ENCODE measurements at places on chromosomes 16 and 17.

DNA sequence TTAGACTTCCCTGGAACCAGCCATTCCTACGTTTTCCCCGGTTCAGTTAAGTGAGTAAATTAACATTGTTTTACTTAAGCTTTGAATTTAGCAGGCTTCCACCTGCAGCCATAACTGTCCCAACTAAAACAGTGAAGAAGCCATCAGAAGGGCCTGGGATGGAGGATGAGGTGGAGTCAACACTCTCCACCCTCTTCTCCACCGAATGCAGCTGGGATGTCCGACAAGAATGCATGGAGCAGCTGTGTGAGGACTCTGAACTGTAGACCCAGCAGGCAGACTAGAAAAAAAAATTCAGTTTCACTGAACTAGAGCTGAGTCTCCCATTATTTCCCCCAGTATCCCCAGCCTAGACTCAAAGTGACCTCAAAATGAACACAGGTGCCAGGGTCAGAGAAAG, 114.8 kb downstream of the C16orf95 start:
- no peak for DNase-seq

GRCh38 chr17:18250708-18251107, 7.8 kb downstream of the FLII start:
- no peak for DNase-seq

GRCh38 chr16:79562166-79562823, 38.2 kb downstream of the MAF start:
- no peak for DNase-seq

- DNase-seq = no peak
These were observed 9.9 kb downstream of the ZFHX3 start for GRCh38 chr16:73037845-73038570.

- no peak for DNase-seq
These were observed 57.9 kb downstream of the GNA13 start for GRCh38 chr17:64998436-64999190.

GRCh38 chr17:68424861-68425260, 32.4 kb downstream of the WIPI1 start:
- DNase-seq = no peak

GRCh38 chr17:7851438-7852261, 3.2 kb upstream of the TMEM88 start:
- DNase-seq = peak; percentile 96

DNA sequence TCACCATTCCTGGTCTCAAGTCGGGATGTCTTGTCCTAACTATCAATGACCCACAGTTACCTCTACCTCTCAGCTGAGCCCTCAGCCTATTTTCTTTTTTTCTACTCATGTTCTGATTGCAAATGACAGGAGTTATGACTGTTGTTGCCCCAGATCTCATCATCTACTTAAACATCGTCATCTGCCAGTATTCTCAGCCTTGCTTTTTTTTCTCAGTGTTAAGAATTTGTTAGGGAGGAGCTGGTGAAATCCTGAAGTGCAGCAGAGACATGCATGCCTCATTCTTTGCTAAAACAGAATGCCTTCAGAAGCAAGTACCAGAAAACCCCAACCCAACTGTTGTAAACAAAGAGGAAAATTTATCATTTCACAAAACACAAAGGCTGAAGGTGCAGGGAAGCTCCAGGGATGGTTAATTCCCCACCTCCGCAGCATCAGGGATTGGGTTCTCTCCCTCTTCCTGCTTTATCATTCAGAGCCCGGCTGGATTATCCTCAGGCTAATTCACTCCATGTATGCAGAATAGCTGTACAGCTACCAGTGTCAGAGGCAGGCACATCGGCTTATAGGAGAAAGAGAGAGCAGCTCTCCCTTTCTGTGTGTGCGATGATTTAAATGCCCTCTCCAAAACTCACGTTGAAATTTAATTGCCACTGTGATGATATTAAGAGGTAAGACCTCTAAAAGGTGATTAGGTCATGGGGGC, 540.8 kb upstream of the HSBP1 start:
- no peak for DNase-seq

GRCh38 chr17:4582691-4583090, 1.6 kb upstream of the SMTNL2 start:
- no peak for DNase-seq

GRCh38 chr17:69883120-69883519, 191.9 kb upstream of the KCNJ16 start:
- DNase-seq = no peak

DNA sequence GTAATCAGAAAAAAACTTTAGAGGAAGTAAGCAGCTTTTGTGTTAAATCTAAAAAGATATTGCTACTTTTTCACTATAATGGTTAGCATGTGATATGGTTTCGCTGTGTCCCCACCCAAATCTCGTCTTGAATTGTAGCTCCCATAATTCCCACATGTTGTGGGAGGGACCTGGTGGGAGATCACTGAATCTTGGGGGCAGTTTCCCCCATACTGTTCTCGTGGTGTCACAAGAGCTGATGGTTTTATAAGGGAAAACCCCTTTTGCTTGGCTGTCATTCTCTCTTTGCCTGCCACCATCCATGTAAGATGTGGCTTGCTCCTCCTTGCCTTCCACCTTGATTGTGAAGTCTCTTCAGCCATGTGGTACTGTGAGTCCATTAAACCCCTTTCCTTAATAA, 117.1 kb downstream of the KCNJ2 start:
- no peak for DNase-seq

DNA sequence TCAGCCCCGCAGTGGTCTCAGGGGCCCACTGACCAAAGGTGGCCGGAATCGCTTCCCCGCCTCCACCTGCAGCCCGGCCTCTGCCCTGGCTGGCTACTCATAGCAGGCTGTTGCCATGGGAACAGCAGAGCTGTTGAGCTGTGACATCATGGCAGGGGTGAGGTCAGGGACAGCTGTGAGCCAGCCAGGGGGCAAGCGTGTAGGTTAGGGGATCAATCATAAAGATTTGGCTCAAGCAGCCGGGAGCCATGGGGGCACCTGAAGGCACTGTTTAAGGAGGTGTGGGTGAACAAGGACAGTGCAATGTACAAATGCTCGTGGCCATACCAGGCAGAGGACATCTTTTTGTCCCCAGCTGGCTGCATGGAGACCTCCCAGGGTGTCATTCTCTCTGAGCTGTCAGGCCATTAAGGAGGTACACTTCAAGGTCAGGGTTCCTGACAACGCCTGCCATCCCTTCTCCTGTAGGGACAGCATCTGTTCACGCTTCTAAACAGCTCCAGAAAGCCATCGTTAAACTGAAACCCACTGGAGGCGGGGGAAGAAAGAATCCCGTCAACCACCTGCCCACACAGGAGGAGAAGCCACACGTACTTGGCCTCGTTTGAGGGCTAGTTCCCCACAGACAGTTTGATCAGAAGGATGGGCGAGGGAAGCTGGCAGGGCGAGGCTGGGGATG, at the start of gene CEP295NL:
CEP295NL (minus strand) TSS at position 101 of the 679 bp plus-strand sequence. CDS start 1,373 bp downstream, outside the sequence.
- no peak for DNase-seq

DNA sequence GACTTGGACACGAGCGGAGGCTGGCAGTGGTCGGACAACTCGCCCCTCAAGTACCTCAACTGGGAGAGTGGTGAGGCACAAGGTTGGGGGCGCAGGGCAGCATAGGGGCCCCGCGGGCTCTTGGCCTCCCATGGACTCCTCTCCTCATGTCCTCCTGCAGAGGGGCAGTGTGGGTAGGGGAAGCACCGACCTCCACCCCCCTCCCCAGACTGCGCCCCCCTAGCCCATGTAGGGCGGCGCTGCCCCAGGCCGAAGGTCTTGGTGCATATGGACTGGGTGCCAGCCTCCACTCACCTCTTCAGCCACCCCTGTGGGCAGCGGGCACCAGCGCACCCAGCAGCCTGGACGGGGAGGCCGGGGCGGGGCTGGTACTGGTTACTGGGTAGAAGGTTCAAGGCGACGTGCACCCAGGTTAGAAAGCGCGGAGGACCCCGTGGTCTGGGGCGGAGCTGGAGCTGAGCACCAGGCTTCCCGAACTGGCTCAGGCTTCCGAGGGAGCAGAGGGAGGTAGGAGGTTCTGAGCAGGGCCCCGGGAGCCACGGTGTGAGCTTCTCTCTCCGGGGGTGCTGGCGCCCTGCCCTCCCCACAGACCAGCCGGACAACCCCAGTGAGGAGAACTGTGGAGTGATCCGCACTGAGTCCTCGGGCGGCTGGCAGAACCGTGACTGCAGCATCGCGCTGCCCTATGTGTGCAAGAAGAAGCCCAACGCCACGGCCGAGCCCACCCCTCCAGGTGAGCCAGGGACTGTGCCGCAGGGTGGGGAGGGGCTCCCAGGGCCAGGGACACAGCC, 39.5 kb downstream of the MRC2 start:
- DNase-seq = no peak

- DNase-seq = no peak
These were observed 168.0 kb downstream of the AATF start for GRCh38 chr17:37116671-37117185.

GRCh38 chr16:58046936-58047335, 21.4 kb downstream of the MMP15 start:
- no peak for DNase-seq

GRCh38 chr17:45077643-45078042, 16.5 kb downstream of the NMT1 start:
- DNase-seq = no peak

DNA sequence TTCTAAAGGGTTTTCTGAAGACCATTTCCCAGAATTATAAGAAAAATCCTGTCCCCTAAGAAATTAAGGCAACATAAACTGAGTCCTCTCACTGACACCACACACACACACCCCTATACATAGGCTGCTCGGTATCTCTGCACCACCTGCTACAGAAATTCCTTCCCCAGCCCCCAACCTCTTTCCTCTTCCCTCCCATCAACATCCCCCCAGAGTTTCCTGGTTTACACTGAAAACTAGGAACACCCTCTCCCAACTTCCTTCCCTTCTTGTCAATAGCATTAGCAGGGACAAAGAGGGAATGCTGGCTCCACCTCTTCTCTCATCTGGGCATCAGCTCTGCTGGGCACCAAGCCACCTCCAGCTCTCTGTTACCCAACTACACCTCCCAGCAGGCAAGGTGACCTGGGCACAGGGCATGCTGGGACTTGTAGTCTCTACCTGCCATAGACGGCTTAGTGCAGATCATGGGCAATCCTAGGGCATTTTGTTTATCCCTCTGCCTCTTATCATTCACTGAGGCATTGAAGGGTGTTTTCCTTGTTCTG, 15.7 kb downstream of the CAVIN1 start:
- peak; percentile 29 for DNase-seq

- DNase-seq = no peak
These were observed 27.8 kb upstream of the ERN1 start for GRCh38 chr17:64157669-64158180.

All from CD8-positive, alpha-beta T cell (primary cell).